MCF 10A (cell line): ENCODE measurements at places on chromosomes 1 and 21. TPM values are rescaled to one million over a fixed set of nuclear protein-coding genes. Genes with fewer than 3 reads are reported as not detected.

The CFAP126 gene
- total RNA-seq = not detected in 2 replicates

The OLIG2 gene
- total RNA-seq = not detected in 2 replicates

The DMBX1 gene
- total RNA-seq = not detected in 2 replicates

The AGPAT3 gene
- total RNA-seq = 58.3 and 70.6 TPM in 2 replicates

The PPIAL4G gene
- total RNA-seq = not detected in 2 replicates

The S100A8 gene
- total RNA-seq = 46.9 and 80.4 TPM in 2 replicates

The ASCL5 gene
- total RNA-seq = not detected in 2 replicates

The HSD3B2 gene
- not detected in 2 replicates for total RNA-seq

The ZNF281 gene
- 22.3 and 24.8 TPM in 2 replicates for total RNA-seq

The ATP1A2 gene
- total RNA-seq = 0.07 TPM in 1 of 2 replicates, not detected in the other

The C8B gene
- not detected in 2 replicates for total RNA-seq

The WNT3A gene
- 0.10 TPM in 1 of 2 replicates, not detected in the other for total RNA-seq

The RGS8 gene
- total RNA-seq = not detected in 2 replicates

The NOTCH2 gene
- 122 and 128 TPM in 2 replicates for total RNA-seq

The ASAP3 gene
- 11.1 and 11.2 TPM in 2 replicates for total RNA-seq

The YY1AP1 gene
- 78.6 and 88.5 TPM in 2 replicates for total RNA-seq

The GBP5 gene
- not detected in 2 replicates for total RNA-seq

The OR2T11 gene
- not detected in 2 replicates for total RNA-seq

The SPATA46 gene
- not detected in 2 replicates for total RNA-seq

The LCE1B gene
- total RNA-seq = 1.3 and 2.0 TPM in 2 replicates

The BRDT gene
- not detected in 2 replicates for total RNA-seq

The FAM43B gene
- total RNA-seq = not detected in 2 replicates

The CXADR gene
- total RNA-seq = 7.9 TPM in 2 replicates

The THEM5 gene
- total RNA-seq = not detected in 2 replicates

The LORICRIN gene
- total RNA-seq = not detected in 2 replicates

The MYOG gene
- total RNA-seq = not detected in 2 replicates

The PROX1 gene
- total RNA-seq = 0.61 TPM in 2 replicates

The IL10 gene
- not detected in 2 replicates for total RNA-seq

The SPRR2A gene
- 7.0 and 15.0 TPM in 2 replicates for total RNA-seq

The CBS gene
- total RNA-seq = 71.2 and 89.4 TPM in 2 replicates

The ZFP69B gene
- total RNA-seq = 6.0 and 8.9 TPM in 2 replicates

The S100B gene
- total RNA-seq = not detected in 2 replicates

The OR6N1 gene
- total RNA-seq = not detected in 2 replicates

The CLCA4 gene
- not detected in 2 replicates for total RNA-seq

The PTPRC gene
- total RNA-seq = not detected in 2 replicates

The S100A7 gene
- not detected in 2 replicates for total RNA-seq

The RRAGC gene
- total RNA-seq = 23.3 and 40.6 TPM in 2 replicates

The KCND3 gene
- not detected in 2 replicates for total RNA-seq

The CRNN gene
- not detected in 2 replicates for total RNA-seq

The LHX8 gene
- not detected in 2 replicates for total RNA-seq

The ERI3 gene
- total RNA-seq = 70.5 and 83.4 TPM in 2 replicates
